ENCODE measurements at places on chromosomes 6 and 20.
A peak's percentile ranks its signal among the peaks of the same experiment; 100 is the strongest.

GRCh38 chr6:45608252-45608913 is 230.6 kb upstream of the SUPT3H start:
- DNase-seq, result no peak

GRCh38 chr6:167470836-167471547 is 146.1 kb downstream of the TTLL2 start:
- DNase-seq, result no peak

- no peak for DNase-seq
Observed at GRCh38 chr6:143295932-143296331, 154.6 kb downstream of the ADAT2 start.

DNA sequence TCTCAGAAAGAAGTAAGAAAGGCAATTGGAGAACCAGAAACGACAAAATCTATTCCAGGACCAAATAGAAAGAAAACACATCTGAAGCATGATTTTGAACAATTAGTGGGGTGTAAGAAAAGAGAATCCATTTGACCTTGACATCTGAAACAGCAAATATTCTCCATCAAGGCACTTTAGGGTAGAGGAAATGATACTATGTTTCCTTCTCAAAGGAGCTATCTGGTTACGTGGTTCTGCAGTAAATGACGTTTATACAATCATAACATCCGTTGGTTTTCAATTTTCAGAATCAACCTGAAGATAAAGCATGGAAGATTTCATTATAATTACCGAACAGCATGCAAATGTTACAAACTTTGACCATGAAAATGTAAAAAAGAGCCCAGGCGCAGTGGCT is 8.2 kb upstream of the SIGLEC1 start:
- no peak for DNase-seq

DNA sequence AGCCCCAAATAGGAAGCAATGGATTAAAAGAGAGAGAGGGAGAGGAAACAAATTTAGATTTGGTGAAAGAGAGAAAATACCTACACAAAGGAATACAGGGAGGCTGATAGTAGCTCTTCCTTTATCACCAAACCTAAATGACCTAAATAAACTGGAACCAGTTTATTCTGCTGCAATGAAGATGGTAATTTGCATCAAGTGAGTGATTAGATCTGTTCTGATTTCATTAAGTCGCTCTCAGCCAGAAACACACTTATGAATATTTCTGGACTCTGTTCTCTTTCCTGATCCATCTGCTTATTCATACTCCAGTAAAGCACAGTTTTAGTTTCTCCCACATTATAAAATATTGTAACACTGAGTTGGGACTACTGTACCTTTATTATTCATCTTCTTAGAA is 83.4 kb upstream of the BMP5 start:
- DNase-seq, result no peak

DNA sequence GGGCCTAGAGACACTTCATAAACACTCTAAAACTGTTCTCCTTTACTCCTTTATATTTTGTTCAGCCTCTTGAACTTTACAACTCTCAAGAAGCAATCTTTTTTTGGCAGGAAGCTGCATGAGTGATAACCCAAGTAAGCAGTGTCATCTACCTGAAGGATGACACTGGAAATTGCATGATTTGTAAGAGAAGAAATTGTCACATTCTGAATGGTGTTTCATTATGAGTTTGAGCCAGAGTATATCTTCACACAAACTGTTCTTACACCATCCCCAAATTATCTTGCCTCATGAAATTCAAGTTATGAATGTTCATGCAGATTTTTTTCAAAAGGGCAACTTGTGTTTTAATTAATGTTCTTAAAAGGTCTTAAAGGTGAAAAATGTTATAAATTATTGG is 799.3 kb downstream of the TBC1D32 start:
- no peak for DNase-seq

DNA sequence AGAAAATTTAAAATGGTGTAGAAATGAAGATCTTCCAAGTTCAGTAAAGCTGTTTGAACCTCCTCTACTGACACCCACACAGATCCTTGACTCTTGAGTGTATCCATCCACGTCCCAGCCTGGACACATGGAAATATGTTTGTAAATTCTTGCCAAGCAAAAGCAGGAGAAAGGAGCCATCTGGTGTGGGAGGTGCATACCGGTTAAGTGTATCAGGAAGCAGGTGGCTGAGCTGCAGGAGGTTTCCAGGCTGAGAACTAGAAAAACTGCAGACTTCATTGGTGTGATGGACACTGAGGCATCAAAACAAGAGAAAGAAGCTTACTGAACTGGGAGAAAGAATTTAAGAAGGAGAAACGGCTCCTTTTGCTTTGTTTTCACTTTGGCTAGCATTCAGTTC is 229.9 kb upstream of the GRIK2 start:
- no peak for DNase-seq

DNA sequence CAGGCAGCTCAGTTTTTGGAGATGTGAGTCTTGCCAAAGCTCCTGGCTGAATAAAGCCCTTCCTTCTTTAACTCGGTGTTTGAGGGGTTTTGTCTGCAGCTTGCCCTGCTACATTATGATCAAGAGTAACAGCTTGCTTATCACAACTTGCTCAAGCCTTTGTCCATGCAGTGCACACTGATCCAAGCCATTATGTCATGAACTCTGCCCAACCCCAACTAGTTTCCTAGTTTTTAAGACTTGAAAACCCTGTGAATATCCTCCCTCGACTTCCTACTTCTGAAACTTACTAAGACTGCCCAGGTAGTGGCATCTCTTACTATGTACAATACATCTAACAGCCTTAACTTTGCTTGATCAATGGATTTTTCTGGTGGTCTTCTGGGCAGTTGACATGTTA is 50.3 kb upstream of the ADGRF4 start:
- no peak for DNase-seq

- no peak for DNase-seq
Observed at GRCh38 chr20:78338-78737, 9.1 kb upstream of the DEFB125 start.

DNA sequence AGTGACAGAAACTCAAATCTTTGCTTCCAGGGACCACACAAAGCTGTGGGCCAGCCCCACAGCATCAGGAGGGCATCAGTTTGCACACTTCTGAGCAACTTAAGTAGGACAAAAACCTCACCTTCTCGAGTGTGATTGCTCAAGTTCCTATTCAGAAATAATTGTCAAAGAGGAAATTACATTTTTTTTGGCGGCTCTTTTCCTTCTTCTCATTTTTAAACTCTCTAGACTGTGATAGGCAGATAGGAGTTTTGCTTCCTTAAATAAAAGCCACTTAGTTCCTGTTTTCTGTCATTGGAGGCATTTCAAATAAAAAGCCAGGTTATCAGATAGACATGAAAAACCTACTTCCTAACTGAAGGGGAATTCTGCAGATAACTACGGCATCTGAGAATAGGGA is 11.2 kb upstream of the TAGAP start:
- no peak for DNase-seq

DNA sequence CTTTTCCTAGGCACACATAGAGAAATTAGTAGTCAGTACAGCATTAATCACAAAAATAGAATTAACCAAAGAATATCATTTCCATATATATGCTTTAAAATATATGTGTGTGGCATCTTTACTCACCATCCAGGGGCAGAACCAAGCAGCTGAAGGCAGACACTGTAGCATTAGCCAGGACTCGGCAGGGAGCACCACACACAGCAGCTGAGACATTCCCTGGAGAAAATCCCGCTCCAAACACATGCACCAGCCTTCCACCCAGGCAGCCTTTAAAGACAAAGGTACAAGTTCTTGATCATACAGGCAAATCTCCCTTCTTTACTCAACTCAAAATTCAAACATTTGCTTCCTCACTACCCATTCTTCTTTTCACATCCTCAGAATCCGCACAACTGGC is 64.7 kb downstream of the PKHD1 start:
- no peak for DNase-seq

GRCh38 chr6:131924881-131925474 is 26.2 kb downstream of the CCN2 start:
- DNase-seq, result no peak

GRCh38 chr6:82686719-82687118 is 323.1 kb downstream of the TPBG start:
- no peak for DNase-seq

DNA sequence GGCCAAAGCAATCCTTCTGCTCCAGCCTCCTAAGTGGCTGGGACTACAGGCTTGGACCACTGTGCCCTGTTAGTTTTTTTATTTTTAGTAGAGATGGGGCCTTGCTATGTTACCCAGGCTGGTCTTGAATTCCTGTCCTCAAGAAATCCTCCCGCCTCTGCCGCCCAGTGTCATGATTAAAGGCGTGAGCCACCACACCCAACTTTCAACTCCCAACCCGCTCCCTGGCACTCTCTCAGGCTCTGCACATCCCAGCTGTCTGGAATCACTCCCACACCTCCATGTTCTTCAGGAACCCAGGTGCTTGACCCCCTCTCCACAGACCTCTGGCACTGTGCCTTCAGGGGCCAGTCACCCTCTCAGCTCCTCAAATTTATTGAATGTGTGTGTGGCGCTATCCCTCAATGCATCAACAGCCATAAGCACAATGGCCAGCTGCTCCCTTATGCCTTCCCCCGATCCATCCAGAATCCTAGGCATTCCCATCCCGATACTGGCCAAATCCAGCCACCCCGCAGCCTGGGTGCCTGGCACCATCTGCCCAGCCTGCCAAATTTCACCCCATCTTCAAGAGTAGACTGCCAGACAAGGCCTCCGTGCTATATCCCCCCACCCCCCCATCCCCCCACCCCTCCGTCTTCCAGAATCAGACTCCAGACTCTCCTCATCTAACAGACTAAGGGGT is 647 bp upstream of the POU5F1 start:
- no peak for DNase-seq

- no peak for DNase-seq
Observed at GRCh38 chr6:14925699-14926026, 320.2 kb upstream of the JARID2 start.

GRCh38 chr6:43129434-43130194 is 41.5 kb upstream of the SRF start:
- no peak for DNase-seq

DNA sequence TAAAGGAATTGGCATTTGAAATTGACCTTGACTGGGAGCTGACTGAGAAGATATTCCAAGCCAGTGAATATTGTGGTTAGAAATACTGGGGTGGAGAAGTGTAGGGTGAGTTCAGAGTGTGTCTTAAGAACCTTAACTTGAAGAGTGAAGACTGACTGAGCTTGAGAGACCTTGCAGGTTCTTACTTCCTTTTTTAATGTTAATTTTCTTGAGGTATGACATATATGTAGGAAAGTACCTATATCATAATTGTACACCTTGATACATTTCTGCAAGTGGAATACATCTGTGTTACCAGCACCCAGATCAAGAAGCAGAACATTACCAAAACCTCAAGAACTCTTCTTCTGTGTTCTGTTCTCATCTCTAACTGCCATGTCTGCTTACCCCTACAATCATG is 11.0 kb downstream of the DHX35 start:
- no peak for DNase-seq

DNA sequence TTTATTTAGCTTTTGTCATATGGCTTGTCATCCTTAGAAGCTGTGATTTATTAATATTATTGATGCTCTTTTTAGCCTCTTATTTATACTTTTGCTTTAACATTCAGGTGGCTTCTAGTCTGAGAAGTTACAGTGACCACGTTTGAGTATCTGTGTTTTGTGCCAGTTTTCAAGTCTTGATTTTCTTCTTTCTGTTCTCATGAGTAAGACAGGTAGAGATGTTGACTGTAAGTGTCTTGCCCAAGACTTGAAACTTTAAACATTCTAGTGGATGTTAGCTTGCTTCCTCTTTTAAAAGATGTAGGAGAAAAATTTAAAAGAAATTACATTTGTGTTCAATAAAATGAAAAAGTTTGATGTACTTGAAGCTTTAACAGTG is 122.6 kb downstream of the LRRC1 start:
- no peak for DNase-seq

GRCh38 chr6:2129182-2129621 is 116.2 kb downstream of the GMDS start:
- DNase-seq, result no peak

DNA sequence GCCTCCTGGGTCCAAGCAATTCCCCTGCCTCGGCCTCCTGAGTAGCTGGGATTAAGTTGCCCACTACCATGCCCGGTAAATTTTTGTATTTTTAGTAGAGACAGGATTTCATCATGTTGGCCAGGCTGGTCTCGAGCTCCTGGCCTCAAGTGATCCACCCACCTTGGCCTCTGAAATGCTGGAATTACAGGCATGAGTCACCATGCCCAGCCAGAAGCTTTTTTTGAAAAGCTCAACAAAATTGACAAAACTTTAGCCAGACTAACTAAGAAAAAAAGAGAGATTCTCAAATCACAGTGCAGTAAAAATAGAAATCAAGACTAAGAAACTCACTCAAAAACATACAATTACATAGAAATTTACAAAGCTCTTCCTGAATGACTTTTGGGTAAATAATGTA is 420.6 kb downstream of the COL12A1 start:
- no peak for DNase-seq

DNA sequence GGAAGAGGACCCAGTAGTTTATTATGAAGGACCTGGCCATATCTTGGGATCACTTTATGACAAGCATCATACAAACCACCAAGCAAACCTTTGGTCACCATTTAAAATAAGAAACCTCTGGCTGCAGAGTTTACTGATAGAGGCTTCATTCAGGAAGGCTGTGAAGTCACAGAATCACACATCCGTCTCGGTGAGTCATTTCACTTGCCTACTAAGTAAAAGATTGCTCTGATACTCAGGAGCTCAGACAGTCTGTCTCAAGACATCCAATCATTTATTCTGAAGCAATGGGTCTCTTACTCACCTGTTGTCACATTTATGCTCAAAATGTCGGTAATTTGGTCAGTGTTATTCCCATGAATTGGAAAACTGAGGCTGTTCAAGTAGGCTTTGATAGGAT is 33.7 kb downstream of the ADGRF5 start:
- DNase-seq, result no peak

DNA sequence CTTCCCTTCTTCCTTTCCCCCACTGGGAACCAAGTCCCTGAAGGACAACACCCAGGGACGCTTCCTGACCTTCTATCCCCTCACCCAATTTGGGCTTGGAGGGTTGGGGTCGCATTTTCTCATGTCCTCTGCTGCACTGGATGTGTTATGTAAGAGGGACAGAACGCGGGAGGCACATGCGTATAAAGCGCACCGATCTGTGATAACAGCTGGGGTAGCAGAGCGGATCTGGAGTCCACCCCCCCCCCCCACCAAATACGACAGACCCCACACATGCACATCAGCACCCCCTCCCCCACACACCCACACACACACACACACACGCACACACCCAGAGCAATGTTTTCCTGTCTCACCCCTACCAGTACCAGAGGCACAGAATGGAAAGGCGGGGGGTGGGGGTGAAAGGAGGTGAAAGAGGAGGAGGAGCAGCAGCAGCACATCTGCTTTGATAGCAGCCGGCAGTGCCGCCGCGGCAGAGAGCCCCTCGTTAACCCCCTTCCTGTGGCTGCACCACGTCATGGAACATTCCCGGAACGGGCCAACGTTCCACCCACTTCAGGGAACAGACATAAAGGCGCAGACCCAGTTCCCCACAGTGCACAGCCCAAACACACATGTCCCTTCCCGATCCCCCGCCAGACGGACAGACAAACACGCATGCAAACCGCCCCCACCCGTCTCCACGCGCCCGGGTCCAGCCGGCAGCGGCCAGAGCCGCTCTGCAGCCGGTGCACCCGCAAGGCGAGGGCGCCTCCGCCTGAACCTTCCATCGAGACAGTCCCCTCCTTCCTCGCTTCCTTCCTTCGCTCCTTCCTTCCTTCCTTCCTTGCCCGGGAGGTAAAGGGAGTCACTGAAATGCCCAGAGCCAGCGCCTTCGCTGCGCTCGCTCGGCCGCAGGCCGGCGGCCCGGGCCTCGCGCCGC is 590 bp downstream of the HIVEP2 start:
- peak; percentile 92 for DNase-seq

- no peak for DNase-seq
Observed at GRCh38 chr20:17951323-17951722, 17.3 kb downstream of the SNX5 start.

- DNase-seq, result no peak
Observed at GRCh38 chr6:139442188-139442671, 67.8 kb upstream of the CITED2 start.
